Left lung (tissue), 14 donors: ENCODE measurements at places on chromosomes 7 and 10.
A peak's percentile ranks its signal among the peaks of the same experiment; 100 is the strongest.

- no peak for DNase-seq
Observed at GRCh38 chr7:115128154-115128553, 206.3 kb downstream of the MDFIC start.

DNA sequence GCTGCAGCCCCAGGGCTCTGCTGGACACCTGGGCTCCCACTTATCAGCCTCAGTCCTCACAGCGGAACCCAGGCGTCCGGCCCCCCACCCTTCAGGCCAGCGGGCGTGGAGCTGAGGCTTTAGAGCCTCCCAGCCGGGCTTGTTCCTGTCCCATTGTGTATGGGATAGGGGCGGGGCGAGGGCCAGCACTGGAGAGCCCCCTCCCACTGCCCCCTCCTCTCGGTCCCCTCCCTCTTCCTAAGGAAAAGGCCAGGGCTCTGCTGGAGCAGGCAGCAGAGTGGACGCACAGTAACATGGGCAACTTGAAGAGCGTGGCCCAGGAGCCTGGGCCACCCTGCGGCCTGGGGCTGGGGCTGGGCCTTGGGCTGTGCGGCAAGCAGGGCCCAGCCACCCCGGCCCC is 2.7 kb downstream of the NOS3 start:
- DNase-seq, result no peak

GRCh38 chr7:42023262-42023661 is 213.7 kb downstream of the GLI3 start:
- no peak for DNase-seq

- DNase-seq, result no peak
Observed at GRCh38 chr10:75926763-75927162, 495.3 kb downstream of the LRMDA start.

DNA sequence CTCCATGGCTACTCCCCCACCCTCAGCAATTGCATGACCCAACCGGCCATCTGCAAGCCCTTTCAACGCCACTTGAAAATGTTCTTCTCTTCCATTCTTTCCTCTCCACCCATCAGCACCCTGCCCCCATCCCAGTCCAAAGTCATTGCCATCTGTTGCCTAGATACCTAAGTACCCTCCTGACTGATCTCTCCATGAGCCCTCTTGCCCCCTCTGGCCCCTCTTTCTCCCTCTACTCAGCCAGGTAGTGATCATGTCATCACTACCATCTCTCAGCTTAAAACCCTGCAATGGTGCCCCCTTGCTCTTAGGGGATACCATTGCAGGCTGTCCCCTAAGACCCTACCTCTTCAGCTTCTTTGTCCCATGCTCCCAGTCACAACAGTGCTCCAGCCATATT is 30.5 kb upstream of the BTRC start:
- DNase-seq, result no peak

DNA sequence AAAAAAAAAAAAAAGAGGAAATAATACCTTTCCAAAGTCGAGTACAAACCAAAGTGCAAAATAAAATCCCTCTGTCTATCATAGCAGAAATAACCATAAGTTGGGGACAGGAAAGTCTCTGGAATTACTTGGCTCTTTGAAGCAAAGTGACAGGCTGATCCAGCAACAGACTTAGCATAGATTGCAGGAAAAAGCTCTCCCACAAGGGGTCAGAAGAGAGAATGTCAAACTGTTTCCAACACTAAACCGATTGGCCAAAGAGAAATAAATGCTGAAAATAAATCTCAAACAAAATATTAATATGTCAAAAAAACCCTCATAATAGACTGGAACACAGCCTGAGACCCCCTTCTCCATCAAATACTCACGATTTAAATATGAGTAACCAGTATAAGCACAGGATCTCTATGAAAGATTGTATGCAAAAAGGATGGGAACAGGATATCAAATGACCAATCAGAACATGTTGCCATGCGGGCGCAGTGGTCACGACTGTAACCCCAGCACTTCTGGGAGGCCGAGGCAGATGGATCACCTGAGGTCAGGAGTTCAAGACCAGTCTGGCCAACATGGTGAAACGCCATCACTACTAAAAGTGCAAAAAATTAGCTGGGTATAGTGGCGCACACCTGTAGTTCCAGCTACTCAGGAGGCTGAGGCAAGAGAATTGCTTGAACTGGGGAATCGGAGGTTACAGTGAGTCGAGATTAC is 1000.7 kb upstream of the LRRN3 start:
- no peak for DNase-seq

- DNase-seq, result peak; percentile 46
Observed at GRCh38 chr10:613271-614138, 76.0 kb downstream of the DIP2C start.

- DNase-seq, result no peak
Observed at GRCh38 chr7:1073142-1073977, 14.6 kb upstream of the GPER1 start.

- DNase-seq, result no peak
Observed at GRCh38 chr7:135602304-135602703, 44.6 kb downstream of the NUP205 start.

- DNase-seq, result no peak
Observed at GRCh38 chr7:11170863-11171568, 197.3 kb downstream of the PHF14 start.

- no peak for DNase-seq
Observed at GRCh38 chr7:1425292-1426136, 33.8 kb downstream of the MICALL2 start.

- no peak for DNase-seq
Observed at GRCh38 chr10:75465450-75465827, 34.0 kb downstream of the LRMDA start.

DNA sequence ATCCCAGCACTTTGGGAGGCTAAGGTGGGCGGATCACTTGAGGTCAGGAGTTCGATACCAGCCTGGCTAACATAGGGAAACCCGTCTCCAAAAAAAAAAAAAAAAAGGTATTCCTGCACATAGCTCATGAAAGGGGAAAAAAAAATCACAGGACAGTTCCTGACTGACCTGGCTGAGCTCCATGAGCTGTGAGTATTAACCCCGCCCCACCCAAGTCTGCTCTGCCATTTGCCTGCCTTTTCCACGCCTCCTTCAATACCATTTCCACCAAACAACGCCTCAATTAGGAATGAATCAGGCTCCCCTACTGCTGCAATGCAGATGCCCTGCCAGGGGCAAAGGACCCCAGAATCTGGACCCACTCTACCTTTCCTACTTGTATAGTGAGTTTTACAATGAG is 55.0 kb downstream of the PDIA4 start:
- DNase-seq, result no peak

GRCh38 chr10:22615819-22616499 is 98.4 kb downstream of the PIP4K2A start:
- peak; percentile 90 for DNase-seq

GRCh38 chr10:71667387-71667752 is 52.2 kb downstream of the C10orf105 start:
- DNase-seq, result no peak

- DNase-seq, result no peak
Observed at GRCh38 chr7:111594602-111595001, 32.3 kb upstream of the IMMP2L start.

DNA sequence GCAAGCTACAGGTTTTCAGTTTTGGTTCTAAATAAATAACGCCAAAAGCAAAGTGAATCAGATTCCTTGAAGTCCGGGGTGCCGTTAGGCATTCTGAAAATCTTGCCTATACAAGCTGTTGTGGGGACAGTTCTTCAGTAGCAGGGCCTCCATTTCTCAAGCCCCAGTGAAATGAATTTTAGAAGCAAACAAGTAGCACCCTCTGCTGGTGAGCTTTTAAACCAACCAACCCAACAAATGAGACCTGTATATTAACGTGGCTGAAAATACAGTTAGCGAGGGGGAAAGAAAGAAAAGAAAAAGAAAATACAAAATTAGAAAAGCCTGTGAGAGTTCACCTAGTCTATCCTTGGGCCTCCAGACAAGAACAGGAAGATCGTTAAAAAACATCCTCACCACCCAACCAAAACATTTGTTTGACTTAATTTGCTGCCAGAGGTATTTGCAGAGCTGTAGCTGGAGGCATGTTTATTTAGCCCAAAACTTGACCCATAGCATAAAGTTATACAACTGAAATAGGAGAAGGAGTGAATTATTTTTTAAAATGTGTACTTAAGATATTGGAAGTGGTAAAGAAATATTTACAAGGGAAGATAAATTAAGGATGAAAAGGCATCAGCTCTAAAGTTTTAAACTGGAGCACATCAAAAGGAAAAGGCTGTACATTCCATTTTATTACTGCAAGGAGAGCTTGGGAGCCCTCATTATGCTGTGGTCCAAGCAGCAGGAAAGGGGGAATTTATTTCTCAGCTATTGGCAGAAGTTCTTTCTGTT is 98.9 kb downstream of the DYNC1I1 start:
- DNase-seq, result no peak

GRCh38 chr10:14397066-14397465 is 66.3 kb upstream of the FRMD4A start:
- peak; percentile 40 for DNase-seq

- DNase-seq, result no peak
Observed at GRCh38 chr10:50552771-50553535, 70.8 kb downstream of the SGMS1 start.

DNA sequence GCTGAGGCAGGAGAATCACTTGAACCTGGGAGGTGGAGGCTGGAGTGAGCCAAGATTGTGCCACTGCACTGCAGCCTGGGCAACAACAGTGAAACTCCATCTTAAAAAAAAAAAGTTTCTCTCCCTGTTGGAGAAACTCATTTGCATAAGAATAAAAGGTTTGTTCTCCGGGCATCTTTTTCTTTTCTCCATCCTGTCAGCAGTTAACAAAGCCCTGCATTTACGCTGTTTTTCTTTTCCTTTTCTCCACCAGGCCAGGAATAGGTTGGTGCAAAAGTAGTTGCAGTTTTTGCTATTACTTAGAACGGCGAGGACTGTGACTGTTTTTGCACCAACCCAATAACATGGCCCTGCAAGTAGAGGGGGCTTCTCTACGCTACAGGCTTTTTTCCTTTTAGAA is 9.5 kb upstream of the URGCP start:
- DNase-seq, result no peak

DNA sequence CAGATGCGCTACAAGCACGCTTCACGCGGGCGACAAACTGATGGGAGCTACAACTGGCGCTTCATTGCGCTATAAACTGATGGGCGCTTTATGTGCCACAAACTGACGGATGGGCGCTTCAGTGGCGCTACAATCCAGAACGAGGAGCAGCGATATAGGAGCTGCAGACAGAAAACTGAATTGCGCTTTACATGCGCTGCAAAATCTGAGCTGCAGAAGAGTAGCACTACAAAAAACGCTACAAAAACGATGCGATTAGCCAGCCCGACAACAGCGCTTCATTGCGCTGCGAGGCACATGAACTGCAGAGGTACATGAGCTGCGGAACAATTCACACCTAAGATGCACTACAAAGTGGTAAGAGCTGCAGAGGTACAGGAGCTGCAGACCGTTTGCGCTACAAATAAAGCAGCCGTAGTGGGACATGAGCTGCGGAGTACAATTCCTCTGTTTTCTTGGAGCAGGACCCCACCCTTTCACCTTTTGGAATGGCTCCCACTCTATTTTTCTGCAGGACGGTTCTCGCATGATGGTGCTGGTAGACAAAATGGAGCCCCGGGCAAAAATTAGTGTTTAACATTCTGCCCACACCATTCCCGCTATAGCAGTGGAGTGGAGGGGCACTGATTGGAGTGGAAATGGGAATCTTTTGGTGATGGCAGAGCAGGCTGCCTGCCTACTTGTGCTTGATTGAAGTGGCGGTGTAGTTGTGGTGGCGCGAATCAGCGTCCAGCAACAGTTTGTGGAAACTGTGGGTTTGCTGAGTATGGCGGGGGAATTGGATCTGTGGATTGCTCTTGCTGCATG is 1.2 kb upstream of the SGCE start:
- DNase-seq, result peak; percentile 44

- DNase-seq, result no peak
Observed at GRCh38 chr10:51117794-51118193, 43.5 kb downstream of the PRKG1 start.

DNA sequence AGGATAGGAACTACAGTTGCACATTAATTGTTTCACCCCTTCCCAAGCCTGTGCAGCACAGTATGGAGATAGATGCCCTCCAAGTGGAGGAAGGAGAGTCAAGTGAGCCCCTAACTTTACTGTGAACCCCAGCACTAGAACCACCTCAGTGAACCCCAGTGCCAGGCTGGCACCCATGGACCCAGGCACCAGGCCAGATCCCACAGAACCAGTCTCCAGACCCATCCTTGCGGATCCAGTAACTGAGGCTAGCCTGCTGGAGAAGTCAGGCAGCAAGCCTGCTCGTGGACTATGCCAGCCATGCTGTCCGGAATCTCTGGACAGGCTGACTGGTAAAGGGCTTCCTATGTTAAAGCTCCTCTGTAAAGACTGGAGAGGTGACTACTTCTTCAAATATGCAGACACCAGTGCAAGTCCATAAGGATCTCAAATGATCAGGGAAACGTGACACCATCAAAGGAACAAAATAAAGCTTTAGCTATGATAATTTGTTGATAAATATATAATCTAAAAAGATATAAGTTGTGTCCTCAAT is 27.7 kb downstream of the SHOC2 start:
- no peak for DNase-seq

- no peak for DNase-seq
Observed at GRCh38 chr7:43328336-43328735, 215.9 kb downstream of the HECW1 start.

DNA sequence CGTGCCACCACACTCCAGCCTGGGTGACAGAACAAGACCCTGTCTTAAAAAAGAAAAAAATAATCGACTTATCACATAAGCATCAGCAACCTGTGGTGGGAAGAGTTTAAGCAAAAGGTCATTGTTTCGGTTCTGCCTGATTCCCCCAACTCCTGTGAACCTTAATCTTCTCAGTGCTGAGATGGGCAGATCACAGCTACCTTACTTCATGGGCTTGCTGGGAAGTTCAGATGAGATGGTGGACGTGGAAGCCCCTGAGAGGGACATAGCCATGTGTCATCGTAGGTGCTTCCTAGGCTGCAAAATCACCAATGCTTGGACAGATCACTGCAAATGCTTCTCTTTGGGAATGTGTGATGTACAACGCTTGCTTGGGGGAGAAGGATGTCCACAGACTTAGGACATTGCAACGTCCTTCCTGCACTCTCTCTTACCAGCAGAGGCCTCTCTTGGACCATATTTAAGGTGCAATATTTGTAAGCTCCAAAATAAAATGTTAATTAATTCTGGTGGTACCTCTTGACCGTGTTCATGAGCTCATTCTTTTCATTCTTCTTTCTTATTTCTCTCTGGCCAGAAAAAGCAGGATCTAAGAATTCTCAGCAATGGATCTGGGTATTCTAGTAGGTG is 8.6 kb downstream of the GJD4 start:
- no peak for DNase-seq
